ENCODE measurements at places on chromosomes 2 and 18.

GRCh38 chr2:180021850-180022249 lies 14.8 kb upstream of the CWC22 start:
- DNase-seq, result no peak

- DNase-seq, result no peak
Observed at GRCh38 chr2:73063472-73063871, 8.0 kb downstream of the SFXN5 start.

DNA sequence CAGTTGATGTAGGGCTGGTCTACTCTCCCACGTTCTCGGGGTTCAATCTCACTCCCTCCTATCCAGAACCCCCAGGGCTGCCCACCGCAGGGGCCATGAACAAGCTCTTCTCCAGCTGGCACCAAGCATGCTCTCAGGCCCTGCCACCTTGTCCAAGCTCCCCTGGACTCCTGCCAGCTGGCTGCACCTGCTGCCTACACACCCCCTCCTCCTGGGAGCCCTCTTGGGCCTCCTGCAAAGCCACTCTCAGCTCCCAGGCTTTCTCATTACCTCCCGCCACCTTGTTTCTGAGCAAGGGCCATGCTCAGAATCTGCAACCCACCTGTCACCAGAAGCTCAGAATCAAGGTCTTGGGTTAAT lies 56.0 kb downstream of the HDAC4 start:
- DNase-seq, result no peak

GRCh38 chr18:39199231-39199855 lies 1633.7 kb upstream of the CELF4 start:
- no peak for DNase-seq

- DNase-seq, result no peak
Observed at GRCh38 chr2:30963184-30963583, 155.9 kb upstream of the CAPN13 start.

GRCh38 chr2:24334245-24334633 lies 26.1 kb downstream of the ITSN2 start:
- no peak for DNase-seq

GRCh38 chr2:20667151-20667530 lies 197 bp downstream of the GDF7 start:
- no peak for DNase-seq

DNA sequence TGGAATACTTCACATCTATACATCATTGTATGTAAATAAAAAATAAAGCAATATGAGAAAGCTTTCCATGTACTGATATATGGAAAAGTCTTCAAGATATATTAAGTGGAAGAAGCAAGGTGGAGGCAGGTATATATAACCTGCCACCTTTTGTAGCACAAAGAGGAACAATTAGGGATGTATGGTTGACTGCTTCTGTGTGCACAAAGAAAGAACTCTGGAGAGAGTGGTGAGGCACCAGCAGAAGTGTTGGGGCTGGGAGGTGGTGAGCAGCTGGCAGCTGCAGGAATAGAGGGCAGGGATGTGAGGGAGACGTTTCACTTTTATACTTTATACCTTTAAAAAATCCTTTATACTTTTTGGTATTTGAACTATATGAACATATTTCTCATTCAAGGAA lies 26.1 kb downstream of the KIF5C start:
- no peak for DNase-seq

DNA sequence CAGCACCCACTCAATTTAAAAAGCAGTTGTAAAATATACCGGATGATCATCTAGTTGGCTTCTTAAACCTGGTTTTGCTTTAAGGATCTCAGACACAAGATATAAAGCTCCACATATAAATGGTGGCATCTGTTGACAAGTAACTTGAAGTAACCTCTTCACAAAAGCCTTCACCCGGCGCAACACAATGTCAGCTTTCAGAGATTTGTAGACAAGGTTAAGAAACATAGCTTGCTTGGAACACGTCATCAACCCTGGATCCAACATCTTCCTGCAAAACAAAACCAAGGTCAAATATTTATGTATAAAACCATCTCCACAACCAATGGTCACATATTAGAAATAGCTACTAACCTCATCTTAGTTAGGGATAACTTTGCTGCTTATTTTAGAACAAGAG lies 8.3 kb downstream of the CEBPZ start:
- no peak for DNase-seq

GRCh38 chr2:242030226-242030575 lies 160.7 kb downstream of the RTP5 start:
- no peak for DNase-seq

DNA sequence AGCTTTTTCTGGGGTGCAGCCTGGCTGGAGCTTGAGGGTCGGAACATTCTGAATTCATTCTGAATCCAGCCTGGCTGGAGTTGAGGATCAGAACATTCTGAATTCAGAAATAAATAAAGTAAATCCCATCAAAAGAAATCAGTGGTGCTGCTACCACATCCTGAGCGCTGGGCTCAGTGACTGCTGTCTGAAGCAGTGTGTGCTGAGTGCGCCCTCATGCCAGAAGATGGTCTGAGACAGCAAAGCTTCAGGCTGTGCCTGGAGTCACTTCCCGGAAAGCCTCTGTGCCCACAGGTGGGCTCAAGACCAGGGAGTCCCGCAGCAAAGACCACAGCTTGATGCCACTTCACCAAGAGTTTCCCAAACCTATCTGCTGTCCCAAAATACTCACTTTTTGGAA lies 187.9 kb downstream of the VAPA start:
- DNase-seq, result no peak

GRCh38 chr2:29273004-29273684 lies 157.9 kb downstream of the CLIP4 start:
- DNase-seq, result no peak

DNA sequence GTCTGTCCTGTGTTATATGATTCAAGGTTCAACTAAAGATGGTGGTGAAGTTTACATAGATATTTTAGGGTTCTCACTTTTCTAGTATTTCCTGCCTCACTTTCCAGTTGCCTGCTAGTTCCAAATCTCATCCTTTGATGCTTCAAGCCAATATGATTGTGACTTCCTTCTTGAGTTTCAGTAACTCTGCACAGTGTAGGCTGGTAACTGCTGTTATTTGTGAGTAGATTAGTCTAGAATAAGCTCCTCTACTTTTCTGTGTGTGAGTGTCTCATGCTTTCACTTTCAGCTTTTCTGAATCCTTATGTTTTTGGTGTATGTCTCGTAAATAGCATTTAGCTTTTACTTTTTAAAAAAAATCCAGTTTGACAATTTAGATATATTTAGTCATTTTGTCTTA lies 42.6 kb downstream of the GALNT1 start:
- DNase-seq, result no peak

DNA sequence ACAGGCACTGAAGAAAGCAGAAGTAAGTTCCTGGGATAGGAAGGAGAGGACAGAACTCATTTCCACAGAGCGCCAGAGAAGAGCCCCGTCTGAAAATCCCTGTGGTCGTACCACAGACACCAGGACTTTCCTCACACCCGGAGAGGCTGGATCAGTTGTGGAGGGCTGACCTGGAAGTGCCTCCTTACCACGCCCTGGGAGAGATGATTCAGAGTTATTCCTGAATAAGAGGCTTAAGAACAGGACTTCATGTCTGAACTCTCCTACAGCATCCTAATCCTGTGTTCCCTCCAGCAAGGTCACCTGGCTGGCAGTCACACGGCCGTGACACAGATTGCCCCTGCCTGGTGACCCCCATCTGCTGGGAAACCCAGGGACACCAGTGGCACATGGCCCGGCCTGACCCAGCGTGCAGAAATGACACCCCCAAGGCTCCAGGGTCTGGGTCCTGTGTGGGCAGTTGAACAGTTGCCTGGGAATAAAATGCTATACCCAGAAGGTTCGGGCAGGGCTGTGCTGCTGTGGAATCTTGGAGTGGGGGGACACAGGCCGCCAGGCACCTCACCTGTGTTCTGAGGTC lies 105.9 kb downstream of the PXDN start:
- DNase-seq, result no peak

- no peak for DNase-seq
Observed at GRCh38 chr2:36729067-36729466, 32.6 kb downstream of the VIT start.

DNA sequence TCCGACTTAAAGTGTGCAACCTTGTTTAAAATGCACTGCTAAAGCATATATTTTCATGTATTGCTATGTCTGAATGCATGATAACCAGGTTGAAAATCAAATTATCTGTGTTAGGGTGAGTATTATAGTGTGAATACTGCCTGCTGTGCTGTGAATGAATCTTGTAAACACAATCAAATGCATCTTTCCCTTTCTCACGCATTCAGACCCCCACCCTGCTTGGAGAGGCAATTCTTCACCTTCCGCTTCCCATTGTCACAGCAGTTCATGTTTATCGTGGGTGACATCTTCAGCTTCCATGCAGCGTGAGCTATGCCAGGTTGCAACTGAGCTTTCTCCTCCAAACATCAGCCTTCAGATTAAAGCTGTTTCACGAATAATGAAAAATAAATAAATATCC lies 418.0 kb downstream of the MEIS1 start:
- no peak for DNase-seq

DNA sequence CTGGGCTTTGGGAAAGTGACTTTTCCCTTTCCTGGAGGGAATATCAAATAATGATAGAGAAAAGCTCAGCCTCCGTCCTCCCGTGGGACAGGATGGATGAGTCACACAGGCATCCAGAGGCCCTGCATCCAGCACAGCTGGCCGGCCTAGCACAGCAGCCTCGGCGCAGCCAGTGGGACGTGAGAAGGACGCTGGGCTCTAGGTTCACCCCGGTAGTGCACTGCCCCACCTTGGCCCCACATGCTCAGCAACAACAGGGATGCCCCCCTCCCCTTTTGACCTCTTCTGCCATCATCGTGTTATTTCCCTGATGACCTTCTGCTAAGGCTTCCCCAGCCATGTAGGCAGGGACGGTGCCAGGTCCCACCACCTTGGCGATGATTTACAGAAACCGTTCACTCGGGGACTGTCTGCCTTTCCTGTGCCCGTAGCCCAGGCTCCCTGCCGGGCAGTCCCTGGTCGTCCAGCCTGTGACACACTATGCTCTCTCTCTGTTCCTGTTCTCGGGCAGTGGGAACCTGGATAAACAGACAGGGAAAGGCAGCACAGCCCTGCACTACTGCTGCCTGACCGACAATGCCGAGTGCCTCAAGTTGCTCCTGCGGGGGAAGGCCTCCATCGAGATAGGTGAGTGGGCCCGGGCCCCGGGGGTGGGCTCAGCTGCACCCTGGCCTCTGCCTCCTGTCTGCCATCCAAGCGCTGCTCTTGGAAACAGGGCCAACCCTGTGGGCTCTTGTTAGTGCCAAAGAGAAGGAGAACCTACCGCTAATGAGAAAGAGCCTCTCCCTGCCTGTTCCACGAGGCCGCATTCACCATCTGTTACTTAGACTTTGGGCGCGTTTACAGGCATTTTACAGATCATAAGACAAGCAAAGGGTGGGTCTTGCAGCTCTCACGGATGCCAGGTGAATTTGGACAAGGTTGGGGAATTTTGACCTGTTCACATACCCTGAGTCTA lies 44.6 kb downstream of the ITGB1BP1 start:
- no peak for DNase-seq

GRCh38 chr2:171883275-171883893 lies 10.7 kb downstream of the SLC25A12 start:
- DNase-seq, result no peak

- no peak for DNase-seq
Observed at GRCh38 chr2:150997066-150997465, 264.6 kb downstream of the RBM43 start.

Data from non-pigmented ciliary epithelial cell (primary cell).